ENCODE measurements at places on chromosomes 12 and 14.

DNA sequence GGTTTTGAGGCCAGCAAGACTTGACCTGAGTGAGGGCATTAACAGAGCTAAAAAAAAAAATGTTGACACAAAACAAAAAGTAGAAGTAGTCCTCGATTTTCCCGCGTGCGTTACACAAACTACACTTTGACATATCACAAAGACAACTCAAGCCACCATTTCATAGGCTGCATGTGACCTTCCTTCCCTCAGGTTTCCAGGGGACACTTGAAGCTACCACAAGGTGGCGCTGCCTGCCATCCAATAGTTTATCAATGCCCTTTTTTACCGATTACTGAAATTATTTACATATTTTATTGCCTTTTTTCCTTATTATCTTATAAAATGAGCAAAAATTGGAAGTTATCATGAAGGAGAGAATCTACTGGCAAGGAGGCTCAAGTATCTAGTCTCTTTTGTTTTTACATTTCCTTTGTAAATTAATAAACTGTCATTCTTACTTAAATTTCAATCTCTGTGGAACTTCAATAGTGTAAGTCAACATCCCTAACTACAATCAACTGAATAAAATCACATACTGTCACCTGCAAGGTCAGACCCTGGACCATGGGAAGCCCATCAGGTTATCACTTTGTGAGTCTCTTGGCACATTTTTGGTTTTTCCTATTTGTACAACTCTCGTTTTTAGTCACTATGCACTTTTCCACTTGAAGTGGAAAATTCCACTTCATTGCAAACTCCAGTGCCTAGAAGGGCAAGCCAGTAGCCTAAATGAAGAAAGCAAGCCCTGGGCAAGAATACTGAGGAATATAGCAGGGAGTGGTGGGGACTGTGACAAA lies 84.6 kb upstream of the CPSF6 start:
- H3K4me3 ChIP-seq, result no peak overlapping the region
- no peak overlapping the region for H3K27ac ChIP-seq
- H3K36me3 ChIP-seq, result no peaks in the 10 kb centered on the region
- peaks cover 4% of the 10 kb centered on the region for H3K4me1 ChIP-seq
- no peaks in the 10 kb centered on the region for H3K27me3 ChIP-seq
- peak; percentile 63 for DNase-seq

DNA sequence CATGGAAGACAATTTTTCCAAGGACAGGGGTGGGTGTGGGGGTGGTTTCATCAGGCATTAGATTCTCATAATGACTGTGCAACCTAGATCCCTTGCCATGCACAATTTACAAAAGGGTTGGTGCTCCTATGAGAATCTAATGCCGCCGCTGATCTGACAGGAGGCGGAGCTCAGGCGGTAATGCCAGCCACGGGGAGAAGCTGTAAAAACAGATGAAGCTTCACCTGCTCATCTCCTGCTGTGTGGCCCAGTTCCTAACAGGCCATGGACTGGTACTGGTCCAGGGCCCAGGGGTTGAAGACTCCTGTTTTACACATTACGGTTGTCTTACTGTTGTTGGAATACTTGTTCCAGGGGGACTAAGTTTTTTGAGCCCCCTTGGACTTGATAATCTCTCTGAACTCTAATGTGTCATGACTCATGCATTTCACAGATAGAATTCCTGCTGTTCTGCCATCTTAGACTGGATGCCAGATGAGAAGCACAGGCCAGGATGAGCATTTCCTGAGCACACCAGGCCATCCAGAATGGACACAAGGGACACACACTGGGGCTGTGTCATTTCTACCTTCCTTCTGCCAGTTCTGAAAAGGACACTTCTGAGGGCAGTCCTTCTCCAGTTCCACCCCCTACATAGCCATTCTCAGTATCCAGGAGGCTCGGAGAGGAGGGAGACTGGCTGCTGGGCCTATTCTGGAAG lies 5.8 kb downstream of the PLEKHD1 start:
- H3K4me3 ChIP-seq, result no peak overlapping the region
- no peak overlapping the region for H3K27ac ChIP-seq

GRCh38 chr12:104677441-104678089 lies 220.8 kb downstream of the CHST11 start:
- no peak overlapping the region for H3K4me3 ChIP-seq
- H3K27me3 ChIP-seq, result peaks cover 85% of the 10 kb centered on the region
- H3K27ac ChIP-seq, result no peak overlapping the region
- peaks cover 11% of the 10 kb centered on the region for H3K4me1 ChIP-seq
- DNase-seq, result no peak
- no peaks in the 10 kb centered on the region for H3K36me3 ChIP-seq

DNA sequence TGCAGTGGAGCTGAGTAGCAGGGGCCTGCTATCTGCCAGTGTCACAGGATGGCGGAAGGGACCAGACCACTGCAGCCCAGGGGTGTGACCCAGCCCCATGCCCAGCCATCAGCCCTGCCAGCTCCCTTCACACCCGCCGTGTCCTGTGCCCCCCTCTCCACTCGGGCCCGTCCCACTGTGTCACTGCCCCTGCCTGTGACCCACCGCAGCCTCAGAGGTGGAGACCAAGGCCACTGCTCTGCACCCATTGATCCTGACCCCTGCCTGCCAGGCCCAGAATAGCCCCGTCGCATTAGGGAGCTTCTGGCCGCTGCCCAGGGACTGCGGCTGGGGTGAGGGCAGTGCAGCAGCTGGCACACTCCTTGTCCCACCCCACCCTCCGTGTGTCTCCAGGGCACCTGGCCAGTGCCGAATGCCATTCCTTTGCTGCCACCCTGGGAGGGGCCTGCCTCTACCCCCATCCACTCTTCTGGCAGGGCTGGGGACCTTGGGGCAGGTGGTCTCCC lies 2.1 kb upstream of the CRIP2 start:
- peaks cover 17% of the 10 kb centered on the region for H3K4me1 ChIP-seq
- DNase-seq, result no peak
- H3K27ac ChIP-seq, result no peak overlapping the region

GRCh38 chr14:24309538-24310264 lies at the start of gene LTB4R2:
Gene LTB4R2 (plus strand): TSS chr14:24310140. CDS start chr14:24310665, 525 bp downstream.
- H3K4me3 ChIP-seq, result no peak within 1 kb of the TSS
- H3K36me3 ChIP-seq, result peaks cover 17% of the 10 kb centered on the region
- no peaks in the 10 kb centered on the region for H3K27me3 ChIP-seq
- H3K27ac ChIP-seq, result no peak within 1 kb of the TSS

GRCh38 chr12:124914392-124915238 lies at the start of gene UBC:
Gene UBC (minus strand): TSS chr12:124914650. CDS start chr12:124913771, 879 bp downstream.
- peaks cover 32% of the 10 kb centered on the region for H3K36me3 ChIP-seq
- peak; percentile 93 for DNase-seq
- no peaks in the 10 kb centered on the region for H3K27me3 ChIP-seq
- peak within 1 kb of the TSS; percentile 99 for H3K4me3 ChIP-seq

- no peak overlapping the region for H3K4me3 ChIP-seq
- H3K36me3 ChIP-seq, result peaks cover 16% of the 10 kb centered on the region
- H3K4me1 ChIP-seq, result peaks cover 9% of the 10 kb centered on the region
- H3K27ac ChIP-seq, result no peak overlapping the region
Measured at GRCh38 chr12:94603434-94604365, 46.7 kb downstream of the TMCC3 start.

- H3K27me3 ChIP-seq, result no peaks in the 10 kb centered on the region
- no peak overlapping the region for H3K4me3 ChIP-seq
- H3K4me1 ChIP-seq, result no peaks in the 10 kb centered on the region
- H3K36me3 ChIP-seq, result no peaks in the 10 kb centered on the region
- no peak overlapping the region for H3K27ac ChIP-seq
- no peak for DNase-seq
Measured at GRCh38 chr12:101967506-101967905, 90.1 kb downstream of the DRAM1 start.

DNA sequence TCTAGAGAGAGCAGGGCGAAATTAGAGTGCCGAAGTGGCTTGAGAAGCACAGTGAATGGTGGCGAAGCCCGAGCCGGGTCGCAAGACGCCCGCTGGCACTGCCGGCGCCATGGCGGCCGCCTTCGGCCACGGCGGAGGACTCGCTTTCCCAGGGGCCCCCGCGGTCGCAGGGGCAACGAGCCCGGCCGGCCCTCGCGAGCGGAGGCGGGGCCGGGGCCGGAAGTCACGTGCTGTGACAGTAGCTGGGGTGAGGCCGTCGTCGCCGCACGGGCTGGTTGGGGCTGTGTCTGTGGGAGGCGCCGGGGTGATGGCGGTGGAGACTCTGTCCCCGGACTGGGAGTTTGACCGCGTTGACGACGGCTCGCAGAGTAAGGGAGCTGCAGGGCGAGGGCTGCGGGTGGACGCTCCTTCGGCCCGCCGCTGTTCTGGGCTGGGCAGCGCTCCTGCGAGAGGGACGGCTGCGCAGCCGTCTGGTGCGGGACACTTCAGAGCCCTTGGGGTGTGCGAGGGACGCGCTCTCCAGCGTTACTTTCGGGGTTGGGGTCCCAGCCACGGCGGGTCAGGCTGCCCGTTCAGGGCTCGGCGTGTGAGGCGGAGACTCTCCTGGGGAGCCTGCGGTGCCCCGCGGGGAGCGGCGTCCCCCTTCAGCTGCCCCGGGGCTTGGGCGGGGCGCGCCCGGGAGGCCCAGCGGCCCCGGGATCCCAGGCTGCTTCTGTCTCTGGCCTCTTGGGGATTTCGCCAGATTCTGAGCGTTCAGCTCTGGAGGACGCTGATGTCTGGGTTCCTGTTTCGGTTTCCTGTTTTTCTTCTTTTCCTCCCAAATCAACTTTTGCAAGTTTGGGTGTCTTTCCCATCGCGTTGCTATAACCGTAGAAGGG lies at the start of gene WASHC4:
TSS of gene WASHC4 (plus strand) at position 238 of the 878 bp plus-strand sequence. CDS start at position 308, 70 bp downstream.
- H3K36me3 ChIP-seq, result peaks cover 9% of the 10 kb centered on the region
- peaks cover 38% of the 10 kb centered on the region for H3K4me1 ChIP-seq
- H3K27me3 ChIP-seq, result no peaks in the 10 kb centered on the region

DNA sequence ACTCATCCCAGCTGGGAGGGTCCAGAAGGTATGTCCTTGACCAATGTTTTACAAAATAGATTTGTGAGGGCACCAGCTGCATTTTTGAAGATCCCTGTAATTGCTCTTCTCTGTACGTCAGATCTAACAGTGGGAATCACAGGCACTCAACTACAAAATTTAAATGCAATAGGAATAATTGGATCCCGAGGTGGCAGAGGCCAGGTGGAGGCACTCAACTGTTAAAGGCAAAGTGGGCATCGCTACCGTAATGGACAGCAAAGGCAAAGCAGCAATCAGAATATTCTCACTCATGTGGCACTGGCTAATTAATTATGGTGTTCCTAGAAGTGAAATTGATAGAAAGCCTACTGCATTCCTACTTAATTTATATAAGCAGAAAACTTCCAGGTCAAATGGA lies 27.9 kb upstream of the PSMC1 start:
- H3K27ac ChIP-seq, result no peak overlapping the region
- H3K27me3 ChIP-seq, result peaks cover 22% of the 10 kb centered on the region
- DNase-seq, result no peak
- H3K36me3 ChIP-seq, result no peaks in the 10 kb centered on the region
- H3K4me3 ChIP-seq, result no peak overlapping the region

DNA sequence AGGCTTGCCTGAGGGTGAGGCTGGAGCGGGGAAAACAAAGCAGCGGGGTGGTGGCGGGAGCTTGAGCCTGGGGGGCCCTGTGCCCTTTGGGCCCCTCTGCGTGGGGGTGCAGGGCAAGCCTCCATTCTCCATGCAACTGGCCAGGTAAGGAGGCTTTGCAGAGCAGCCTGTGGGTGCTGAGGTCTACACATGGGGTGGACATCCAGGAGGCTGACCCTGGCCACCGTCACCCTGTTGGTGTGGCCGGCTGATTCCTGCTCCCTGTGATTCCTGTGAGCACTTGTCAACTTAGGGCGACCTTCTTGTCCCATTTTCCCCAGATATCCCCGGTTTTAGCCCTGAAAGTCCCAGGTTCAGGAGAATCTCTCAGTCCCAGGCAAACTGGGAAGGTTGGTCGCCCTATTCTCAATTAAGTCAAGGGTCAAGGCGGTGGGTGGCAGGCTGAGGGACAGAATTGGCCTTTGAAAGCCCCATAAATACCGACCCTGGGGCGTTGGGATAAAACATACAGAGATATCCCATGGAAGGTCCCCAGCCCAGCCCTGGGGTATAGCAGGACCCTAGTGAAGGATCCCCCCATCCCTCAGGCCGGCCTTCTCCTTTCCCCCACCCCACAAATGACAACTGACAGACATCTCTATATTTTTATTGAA lies 70.5 kb downstream of the PRIMA1 start:
- no peak overlapping the region for H3K4me3 ChIP-seq
- peaks cover 2% of the 10 kb centered on the region for H3K4me1 ChIP-seq
- H3K36me3 ChIP-seq, result no peaks in the 10 kb centered on the region
- peaks cover 8% of the 10 kb centered on the region for H3K27me3 ChIP-seq

GRCh38 chr12:12482150-12482761 lies 80.4 kb downstream of the DUSP16 start:
- H3K4me3 ChIP-seq, result no peak overlapping the region
- H3K36me3 ChIP-seq, result peaks cover 38% of the 10 kb centered on the region
- H3K4me1 ChIP-seq, result no peaks in the 10 kb centered on the region
- H3K27ac ChIP-seq, result no peak overlapping the region
- H3K27me3 ChIP-seq, result no peaks in the 10 kb centered on the region
